ENCODE measurements at places on chromosomes 1 and 21.

DNA sequence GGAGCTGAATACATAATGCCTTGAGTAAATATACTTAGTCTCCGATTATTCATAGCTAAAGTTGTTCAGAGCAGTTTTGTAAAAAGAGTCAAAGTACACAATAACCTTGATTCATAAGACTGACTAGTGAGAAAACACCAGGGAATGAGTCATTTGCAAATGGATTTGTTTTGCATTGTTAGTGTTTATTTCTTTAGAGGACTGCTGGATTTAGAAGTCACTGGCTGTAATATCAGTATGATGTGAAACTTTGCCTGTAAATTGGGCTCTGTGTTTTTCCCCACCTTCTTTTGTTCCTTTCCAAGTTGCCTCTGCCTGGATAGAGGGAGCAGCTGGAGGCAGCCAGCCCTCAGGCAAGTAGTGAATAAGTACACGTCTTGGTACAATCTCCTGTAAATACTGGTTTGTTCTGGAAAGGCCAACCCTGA, 474.7 kb downstream of the NUF2 start:
- no peak for DNase-seq

DNA sequence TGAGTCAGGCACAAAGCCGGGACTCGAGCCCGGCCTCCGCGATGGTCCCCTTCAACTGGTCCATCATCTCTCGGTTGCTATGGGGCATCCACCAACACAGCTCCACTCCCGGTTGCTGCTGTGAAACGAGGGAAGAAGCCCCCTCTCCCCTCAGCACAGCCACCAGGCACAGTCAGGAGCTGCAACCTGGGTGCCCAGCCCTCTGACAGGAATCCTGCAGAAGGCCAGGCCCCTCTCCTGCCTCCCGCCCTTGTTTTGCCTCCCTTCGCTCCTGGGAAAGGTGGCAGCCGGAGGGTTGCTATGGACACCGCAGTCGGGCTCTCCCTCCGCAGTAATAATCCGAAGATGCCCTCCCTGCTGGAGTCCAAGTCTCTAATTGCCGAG, 8.9 kb upstream of the KCNN3 start:
- DNase-seq = no peak

DNA sequence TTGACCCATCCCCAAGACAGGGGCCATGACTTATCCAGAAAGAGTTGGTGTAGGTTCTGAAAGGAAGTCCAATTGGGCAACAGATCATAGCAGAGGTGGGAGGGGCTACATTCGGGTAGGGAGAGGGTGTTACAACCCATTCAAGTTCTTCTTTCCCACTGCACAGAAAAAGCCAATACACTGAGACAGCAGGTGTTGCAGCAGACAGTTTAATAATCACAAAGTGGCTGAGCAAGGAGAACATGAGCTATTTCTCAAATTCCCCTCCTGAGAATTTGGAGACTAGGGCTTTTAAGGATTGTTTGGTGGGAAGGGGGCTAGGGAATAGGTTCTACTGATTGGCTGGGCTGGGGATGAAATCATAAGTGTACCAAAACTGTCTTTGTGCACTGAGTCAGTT, 328.4 kb upstream of the POU3F1 start:
- DNase-seq = no peak

DNA sequence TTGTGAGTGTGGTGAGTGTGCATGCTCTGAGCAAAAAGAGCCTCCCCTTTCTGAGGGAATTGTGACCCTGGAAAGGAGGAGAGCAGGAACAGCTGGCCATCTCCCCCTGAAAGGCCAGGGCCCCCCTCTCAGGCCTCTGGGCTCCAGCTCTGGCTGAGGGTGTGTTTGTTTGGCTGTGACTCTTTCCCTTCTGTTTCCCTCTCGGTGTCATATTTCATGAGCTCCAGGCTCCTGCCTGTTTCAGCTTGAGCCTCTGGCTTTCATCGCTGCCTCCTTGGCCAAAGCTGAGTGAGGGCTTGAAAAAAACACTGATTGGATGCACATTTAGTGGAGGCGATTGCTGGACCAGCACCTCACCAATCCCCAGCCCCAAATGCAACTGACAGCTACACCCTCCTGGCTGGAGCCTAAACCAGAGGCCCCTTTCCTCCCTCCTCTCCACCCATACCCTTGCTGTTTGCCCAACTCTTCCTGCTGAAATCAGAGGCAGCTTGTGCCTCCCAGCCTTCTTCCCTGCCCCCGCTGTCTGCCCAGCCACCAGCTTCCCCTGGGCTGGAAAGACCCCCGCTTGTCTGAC, 64.1 kb downstream of the DDR2 start:
- no peak for DNase-seq

DNA sequence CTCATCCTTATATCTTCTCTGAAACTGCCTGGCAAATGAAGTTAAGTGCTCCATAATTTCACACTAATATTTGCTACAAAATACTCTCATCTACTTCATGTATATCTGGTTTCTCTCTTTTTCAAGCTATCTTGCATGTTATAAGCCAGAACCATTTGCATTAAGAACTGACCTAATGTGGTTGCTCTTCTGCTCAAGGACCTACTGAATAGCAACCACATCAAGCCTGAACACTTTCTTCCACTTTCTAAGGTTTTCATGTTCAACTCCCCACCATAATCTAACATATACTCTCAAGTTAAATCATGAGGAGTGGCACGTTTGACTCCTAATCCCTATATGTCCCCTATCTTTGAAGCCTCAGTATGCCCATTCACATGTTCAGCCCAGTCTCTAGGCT, 27.2 kb downstream of the RGS1 start:
- DNase-seq = no peak

GRCh38 chr1:91876781-91877573, 9.0 kb downstream of the TGFBR3 start:
- no peak for DNase-seq

GRCh38 chr1:234701737-234702341, 91.9 kb upstream of the IRF2BP2 start:
- no peak for DNase-seq

DNA sequence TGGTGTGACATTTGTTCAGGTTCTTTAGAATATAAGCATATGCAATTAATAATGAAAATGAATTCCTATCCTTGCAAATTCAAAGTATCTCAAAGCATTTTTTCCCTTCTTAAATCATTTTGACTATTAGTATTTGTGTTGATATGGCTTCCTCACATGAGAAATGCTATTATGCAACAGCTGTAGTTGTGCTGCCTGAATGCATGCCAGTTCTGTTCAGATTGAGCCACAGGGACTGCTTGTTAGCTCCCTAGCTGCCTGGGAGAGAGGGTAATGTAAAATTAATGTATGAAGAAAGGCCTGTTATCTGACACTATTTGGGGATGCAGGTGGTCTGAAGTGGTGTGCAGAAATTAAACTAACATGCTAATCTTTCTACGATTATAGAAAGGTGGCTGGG, 45.5 kb downstream of the CACHD1 start:
- DNase-seq = no peak

All from activated naive CD4-positive, alpha-beta T cell treated with anti-CD3 and anti-CD28 coated beads, Interleukin-2, amount 10 ng/mL, durations not matched to agents 7 days and 5 days (primary cell).